ENCODE measurements at places on chromosomes 5 and 9.

GRCh38 chr5:178442405-178443257 lies 147.6 kb downstream of the COL23A1 start:
- DNase-seq = no peak

DNA sequence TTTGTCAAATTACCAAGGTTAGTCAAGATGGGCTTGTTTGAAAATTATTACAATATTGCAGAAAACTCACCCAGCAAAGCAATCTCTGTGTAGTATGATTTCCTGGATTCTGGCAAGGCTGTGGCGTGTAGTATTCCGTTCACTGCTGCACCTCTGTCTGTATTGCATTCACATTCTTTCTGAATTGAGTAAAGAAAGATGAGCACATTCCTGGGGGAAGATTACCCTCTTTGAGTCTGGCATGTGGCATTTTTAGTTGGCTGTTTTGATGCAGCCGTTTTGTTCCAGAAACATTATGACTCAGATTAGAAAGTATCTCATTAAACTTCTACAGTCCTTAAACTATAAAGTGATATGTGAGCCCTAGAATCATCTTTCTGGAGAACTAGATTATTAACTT lies 197.7 kb downstream of the TENT4A start:
- no peak for DNase-seq

- DNase-seq = no peak
Observed at GRCh38 chr9:136764301-136764891, at the start of gene LCN15. LCN15 (minus strand) TSS chr9:136764518; CDS start chr9:136764488, 30 bp downstream.

DNA sequence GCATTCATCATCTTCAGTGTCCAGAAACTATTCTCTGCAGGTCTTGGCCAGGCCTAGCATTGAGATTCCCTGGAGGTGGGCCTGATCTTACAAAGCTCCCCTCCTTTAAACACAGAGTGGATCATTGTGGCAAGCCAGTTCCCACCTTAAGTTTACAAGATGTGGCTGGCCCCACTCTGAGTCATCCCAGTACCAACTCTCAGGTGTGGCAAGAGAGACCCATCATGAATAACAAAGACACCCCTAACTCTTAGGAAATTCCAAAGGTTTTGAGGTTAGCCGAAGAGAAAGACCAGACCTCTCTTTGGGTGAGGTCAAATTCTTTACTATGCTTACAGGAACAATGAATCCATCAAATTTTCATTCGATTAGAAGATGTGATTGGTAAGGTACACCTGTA lies 78.2 kb downstream of the RFK start:
- no peak for DNase-seq

DNA sequence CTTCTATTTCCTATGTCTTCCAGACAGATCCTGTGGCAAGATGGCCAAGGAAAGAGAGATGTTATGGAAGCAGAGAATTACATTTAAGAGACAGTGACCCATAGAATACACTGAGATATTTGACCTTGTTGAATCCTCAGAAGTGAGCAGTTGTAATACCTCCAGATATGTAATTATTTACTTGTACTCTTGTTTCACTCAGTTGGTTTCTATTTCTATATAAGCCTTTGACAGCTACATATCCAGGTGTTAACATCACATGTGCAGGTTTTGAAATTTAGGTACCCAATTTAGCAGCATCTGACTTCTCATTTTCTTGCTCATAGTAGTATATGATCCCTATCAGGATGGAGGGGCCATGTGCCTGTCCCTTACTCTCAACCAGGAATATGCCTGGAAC lies 269.5 kb downstream of the CD180 start:
- no peak for DNase-seq

DNA sequence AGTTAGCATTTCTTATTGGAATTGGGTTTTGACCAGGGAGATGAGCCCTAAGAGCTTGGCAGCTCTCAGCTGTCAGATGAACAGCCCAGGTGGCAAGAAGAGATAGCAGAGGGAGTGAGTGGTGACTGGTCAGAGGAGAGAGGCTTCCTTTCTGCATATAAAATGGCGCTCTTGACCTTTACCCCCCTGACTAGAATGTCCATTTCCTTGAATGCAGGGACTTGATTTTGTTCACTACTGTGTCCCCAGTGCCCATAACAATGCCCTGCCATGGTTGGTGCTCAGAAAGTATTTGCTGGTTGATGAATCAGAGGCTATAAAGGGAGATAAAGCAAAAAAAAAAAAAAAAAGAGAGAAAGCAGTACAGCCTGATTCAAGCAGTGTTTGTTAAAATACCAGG lies 7.2 kb downstream of the CHMP5 start:
- no peak for DNase-seq
